ENCODE measurements at places on chromosomes 4 and X.

GRCh38 chrX:2664502-2664901, 26.6 kb upstream of the CD99 start:
- DNase-seq = no peak

DNA sequence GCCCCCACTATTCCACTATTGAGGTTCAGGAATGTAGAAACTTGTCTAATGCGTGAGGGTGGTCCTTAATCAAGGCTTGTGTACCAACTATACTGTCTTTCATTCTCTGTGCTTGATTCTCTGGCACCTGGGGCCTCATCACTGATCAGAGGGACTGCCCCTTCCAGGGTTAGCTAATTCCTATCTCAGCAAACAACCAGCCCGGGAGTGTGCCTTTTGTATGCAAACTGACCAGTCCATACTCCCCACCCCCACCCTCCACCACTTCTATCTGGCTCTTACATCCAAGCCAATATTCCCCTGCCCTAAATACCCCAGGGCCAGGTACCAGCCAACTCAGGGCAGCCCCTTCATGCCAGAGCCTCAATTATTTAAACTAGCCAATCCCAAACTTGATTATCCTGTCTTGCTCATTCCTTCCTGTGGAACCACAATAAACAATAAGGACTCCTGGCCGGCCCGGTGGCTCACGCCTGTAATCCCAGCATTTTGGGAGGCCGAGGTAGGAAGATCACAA, 59.3 kb downstream of the FTHL17 start:
- no peak for DNase-seq

DNA sequence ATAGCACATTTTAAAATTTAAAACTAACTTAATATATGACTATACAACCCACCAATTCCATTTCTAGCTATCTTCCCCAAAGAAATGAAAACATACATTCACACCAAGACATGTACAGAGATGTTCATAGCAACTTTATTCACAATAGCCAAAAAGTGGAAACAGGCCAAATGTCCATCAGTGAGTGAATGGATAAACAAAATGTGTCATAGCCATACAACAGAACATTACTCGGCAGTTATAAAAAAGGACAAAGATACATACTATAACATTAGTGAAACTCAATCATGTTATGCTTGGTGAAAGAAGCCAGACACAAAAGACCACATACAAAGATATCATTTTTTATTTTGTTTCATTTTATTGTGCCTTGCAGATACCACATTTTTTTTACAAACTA, 396.8 kb downstream of the PACRGL start:
- no peak for DNase-seq

GRCh38 chr4:80305466-80305865, 30.1 kb upstream of the CFAP299 start:
- DNase-seq = no peak

GRCh38 chrX:133794126-133794525, 191.3 kb downstream of the GPC3 start:
- DNase-seq = no peak

DNA sequence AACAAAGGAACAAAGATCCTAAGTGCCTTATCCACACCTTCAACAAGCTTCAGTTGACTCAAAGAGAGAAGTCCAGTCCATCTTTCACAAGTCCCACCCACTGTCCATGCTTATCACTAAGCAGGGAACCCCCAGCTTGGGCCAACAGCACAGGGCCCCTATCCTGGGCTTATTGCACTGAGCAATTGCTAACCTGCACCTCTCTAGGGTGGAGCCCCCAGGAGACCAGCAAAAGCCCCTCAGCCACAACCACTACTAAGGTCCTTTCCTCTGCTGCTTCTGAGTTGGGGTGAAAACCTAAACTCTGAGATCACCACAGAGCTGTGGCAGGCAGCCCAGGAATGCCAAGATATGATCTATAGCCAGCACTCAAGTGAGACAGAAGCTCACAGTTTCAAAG, 96.7 kb upstream of the PBDC1 start:
- no peak for DNase-seq

GRCh38 chr4:140826701-140827027, 70.5 kb upstream of the TBC1D9 start:
- DNase-seq = no peak

GRCh38 chr4:174111422-174111821, 172.0 kb downstream of the FBXO8 start:
- DNase-seq = no peak

GRCh38 chr4:41622787-41623186, 84.8 kb downstream of the LIMCH1 start:
- DNase-seq = no peak

DNA sequence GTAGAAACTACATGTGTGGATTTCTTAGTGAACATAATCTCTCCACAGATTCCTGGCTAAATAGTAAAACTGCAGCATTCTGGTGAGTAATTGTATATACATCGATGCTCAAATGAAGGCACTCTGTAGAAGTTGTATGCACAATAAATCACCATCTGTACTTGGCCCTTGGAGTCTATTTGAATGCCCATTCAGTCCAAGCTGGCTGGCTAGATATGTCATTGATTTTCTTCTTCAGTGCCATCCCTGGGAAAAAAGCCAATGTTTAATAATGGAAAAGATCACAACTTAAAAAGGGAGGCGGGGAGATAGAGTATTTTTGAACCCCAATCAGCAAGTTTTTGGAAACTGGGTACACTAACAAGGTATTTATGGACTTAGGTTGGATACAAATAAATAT, 381.0 kb upstream of the TEX13C start:
- DNase-seq = no peak

DNA sequence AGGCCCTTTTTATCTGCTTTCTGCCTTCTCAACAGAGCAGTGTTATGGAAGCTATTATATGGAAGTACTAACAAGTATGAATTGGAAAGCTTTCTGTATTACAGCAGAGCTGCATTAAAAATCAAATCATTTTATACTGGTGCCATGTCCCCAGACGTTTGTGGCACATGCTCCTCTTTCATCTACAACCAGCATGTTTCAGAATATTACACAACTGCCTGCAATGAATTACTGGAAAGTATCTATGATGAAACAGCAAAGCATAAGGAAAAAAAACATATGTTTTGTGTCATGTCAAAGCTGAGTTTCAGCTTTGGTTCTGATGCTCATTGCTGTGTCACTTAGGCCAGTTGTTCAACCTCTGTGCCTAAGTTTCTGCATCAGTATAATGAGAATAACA, 576.8 kb downstream of the GBA3 start:
- DNase-seq = no peak

DNA sequence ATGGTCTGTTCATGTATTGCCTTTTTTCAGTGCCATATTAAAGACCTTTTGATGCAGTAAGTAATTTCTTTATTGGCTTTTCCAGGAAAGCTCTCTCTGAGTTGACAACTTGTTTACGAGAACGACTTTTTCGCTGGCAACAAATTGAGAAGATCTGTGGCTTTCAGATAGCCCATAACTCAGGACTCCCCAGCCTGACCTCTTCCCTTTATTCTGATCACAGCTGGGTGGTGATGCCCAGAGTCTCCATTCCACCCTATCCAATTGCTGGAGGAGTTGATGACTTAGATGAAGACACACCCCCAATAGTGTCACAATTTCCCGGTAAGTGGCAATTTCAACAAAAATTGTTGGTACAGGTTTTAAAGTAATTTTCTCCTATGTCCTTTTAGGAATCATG, 148.0 kb downstream of the STIM2 start:
- DNase-seq = no peak

- DNase-seq = no peak
Measured at GRCh38 chr4:111453216-111453615, 692.0 kb upstream of the FAM241A start.

GRCh38 chr4:159655547-159655946, 552.7 kb downstream of the RAPGEF2 start:
- no peak for DNase-seq

GRCh38 chr4:31104577-31104976, 384.4 kb downstream of the PCDH7 start:
- no peak for DNase-seq

GRCh38 chrX:103155201-103155600, 59.7 kb upstream of the BEX4 start:
- no peak for DNase-seq

DNA sequence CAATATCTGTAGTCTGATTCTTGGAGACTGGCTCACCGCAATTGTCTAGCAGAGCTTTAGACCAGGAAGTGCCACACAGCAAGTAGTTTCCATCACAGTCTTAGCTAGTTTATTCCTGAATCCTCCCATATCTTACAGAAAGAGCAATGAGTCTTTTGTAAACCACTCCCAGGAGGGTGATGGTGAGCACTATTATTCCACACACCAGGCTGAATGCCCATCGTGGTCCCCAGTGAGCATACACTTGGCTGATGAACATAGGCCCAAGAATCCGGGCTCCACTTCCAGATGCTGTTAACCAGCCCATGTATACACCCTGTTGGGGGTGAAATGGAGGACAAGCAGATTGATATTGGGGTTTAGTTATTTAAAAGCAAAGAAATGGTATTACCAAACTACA, 39.8 kb downstream of the PLK4 start:
- DNase-seq = no peak

DNA sequence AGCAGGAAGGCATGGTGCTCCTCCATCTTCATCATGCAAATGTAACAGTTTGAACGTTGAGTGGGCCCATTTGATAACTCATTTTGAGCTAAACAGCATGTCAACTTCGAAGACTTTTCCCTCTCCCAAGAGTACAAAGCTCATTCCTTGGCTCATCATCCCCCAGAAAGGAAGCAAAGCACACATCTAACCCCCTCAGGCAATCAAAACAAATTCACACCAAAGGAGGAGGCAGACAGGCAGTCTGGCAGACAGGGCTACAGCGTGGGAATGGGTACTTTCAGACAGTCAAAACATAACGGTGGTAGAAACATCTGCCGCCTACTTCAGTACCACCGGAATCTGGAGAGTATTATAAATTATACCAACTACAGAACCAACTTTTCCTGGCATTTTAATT, 81.7 kb downstream of the PCDH19 start:
- no peak for DNase-seq

- no peak for DNase-seq
Measured at GRCh38 chr4:97016186-97016907, 1126.9 kb downstream of the STPG2 start.

DNA sequence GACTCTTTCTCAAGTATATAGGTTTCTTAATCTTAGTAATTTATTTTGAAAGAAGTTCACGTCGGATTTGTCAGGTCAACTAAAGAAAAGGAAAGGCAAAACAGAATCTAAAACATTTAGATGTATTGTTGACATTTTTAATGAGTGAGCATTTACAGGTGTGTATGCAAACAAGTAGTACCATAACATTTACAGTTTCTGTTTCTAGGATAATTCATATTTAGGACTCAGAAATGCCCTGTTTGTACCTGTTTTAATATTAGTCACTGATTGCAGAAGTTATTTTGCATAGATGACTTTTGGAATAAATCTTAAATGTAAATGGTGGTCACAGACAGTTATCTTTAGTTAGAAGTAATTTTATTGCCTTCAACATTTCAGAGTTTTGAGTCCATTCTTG, 151.3 kb upstream of the NUDT6 start:
- no peak for DNase-seq

GRCh38 chrX:13165266-13166189, 121.1 kb upstream of the FAM9C start:
- no peak for DNase-seq

DNA sequence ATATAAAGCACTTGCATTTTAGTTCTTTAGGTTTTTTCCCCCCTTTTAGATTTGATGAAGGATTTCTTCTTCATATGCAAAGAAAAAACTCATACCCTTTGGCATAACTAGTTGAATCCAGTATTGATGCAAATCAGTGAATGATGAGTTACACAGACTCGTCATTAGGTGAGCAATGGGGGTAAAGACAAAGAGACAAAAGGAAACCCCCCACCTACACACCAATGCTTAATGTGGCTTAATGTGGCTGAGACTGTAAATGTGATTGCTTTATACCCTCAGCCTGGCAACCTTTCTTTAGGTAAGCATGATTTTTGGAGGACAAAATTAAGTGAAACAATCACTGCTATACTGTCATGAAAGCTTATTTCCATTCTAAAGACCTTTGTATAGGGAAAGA, 39.5 kb downstream of the CD40LG start:
- DNase-seq = no peak

DNA sequence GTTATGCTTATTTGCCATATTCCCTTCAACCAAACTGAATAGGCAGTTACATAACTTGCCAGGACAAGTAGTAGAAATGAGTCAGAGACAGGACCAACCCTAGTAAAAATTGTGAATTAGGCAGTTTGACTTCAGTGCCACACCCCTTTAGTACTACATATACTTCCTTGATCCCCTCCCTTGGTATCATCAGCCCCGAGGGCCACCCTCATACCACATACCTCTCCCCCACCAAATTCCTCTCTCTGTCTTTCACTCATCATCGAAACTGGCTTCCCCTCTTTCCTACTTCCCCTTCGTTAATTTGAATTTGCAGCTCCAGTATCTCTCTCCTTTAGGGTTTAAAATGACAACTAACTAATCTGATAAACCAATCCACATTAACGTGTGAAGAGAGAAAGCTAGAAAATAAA, 7.9 kb upstream of the PTPN13 start:
- no peak for DNase-seq

- no peak for DNase-seq
Measured at GRCh38 chrX:131979116-131979515, 44.0 kb upstream of the STK26 start.

- DNase-seq = no peak
Measured at GRCh38 chrX:130287071-130287770, 18.5 kb upstream of the ZNF280C start.

GRCh38 chr4:66465111-66465510, 794.8 kb upstream of the EPHA5 start:
- no peak for DNase-seq

DNA sequence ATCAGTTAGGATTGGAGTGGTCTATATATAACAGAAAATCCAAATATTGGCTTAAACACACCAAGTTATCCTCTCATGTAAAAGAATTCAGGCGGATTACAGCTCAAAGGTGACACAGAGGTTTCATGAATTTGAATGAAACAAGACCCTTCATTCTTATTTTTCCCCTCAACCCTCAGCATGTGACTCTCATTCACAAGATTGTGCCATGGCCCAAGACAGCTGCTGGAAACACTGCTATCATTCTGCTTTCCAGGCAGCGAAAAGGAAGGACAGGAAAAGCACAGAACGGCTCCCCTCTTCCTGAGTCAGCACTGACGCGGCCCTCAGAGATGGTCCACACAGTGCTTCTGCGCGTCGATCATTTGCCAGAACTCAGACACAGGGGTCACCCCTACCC, 891.0 kb upstream of the FRG1 start:
- no peak for DNase-seq
